Right renal pelvis (tissue), 4 donors: ENCODE measurements at places on chromosomes 2 and 18. TPM values are rescaled to one million over a fixed set of nuclear protein-coding genes. Genes with fewer than 3 reads are reported as not detected.
A peak's percentile ranks its signal among the peaks of the same experiment; 100 is the strongest.

The CCDC178 gene
- 1.9 TPM for polyA plus RNA-seq

- no peak for DNase-seq
These were observed 82.5 kb downstream of the ATL2 start for GRCh38 chr2:38294597-38294996.

The LYPD6B gene
- polyA plus RNA-seq = 27.1 TPM

GRCh38 chr2:8799004-8799403 is 38.4 kb downstream of the KIDINS220 start:
- no peak for DNase-seq

DNA sequence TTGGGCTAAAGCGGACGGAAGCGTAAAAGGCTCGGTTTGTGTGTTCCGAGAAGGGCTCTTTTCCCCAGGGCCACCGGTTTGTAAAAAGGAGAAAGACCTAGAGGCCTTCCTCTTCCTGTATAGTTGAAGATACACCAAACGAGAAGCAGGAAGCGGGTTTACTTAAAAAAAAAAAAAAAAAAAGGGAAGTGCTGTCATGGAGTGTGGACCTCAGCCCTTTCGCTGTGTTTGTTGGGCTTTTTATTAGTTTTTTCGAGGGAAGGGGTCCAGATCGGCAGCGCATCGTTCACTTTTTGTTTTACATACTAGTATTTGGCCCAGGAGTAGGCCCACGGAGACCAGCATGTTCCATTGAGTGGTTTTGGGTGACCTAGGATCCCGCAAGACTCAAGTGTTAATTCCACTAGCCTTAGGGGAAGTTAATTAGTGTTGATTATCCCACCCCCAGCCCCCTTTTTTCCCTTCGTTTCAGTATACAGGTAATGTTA is 676 bp downstream of the ACTR2 start:
- DNase-seq = peak; percentile 55

DNA sequence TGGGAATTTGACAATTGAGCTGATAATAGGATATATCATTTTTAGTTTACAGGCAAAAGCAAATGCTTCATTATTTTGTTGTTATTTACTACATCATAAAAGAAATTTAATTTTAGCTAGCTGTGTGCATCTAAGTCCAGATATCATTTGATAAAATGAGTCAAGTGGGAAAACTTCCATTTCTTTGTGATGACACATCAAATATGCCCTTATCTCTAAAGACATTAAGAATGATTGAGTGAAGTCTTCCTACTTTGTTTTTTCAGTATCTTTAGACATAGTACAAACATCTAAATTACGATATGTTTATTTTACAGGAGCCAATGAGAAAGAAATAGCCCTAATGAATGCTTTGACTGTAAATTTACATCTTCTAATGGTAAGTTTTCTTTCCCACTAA is 77.0 kb downstream of the KYNU start:
- no peak for DNase-seq

DNA sequence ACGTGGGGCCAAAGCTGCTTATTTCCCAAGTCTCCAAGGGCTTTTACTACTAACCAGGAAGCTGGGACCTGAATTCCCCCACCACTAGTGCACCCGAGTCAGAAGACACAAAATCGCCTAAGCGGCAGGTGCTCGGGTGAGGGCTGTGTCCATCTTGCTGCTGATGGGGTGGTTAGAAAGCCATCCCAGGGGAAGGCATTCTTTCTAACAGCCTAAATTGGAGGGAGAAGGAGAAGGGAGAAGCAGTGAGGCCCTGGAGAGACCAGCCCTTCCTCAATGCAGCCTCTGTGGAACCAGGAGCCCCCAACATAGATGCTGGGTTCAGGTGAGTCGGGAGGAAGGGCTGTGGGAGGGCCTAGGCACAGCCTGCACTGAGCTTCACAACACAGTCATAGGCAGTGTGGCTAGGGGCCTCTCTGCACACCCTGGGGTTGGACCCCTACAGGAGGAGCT is 1.9 kb upstream of the PROM2 start:
- DNase-seq = no peak

DNA sequence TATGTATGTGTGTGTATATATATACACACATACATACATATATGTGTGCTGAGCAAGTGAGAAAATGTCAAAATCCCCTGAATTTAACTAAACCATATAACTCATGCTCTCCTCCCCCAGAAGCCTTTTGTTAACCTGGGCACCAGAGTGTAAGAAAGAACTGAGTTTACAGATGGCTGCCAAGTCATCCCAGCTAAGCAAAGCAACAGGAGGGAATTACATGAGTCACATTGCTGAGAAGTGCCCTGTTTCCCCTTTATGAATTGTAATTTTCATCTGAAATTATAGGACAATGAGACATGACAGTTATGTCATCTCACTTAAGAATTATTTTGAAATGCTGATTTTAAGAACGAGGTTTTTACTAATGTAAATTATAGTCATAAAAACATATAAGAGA is 29.9 kb downstream of the SCN7A start:
- DNase-seq = no peak

DNA sequence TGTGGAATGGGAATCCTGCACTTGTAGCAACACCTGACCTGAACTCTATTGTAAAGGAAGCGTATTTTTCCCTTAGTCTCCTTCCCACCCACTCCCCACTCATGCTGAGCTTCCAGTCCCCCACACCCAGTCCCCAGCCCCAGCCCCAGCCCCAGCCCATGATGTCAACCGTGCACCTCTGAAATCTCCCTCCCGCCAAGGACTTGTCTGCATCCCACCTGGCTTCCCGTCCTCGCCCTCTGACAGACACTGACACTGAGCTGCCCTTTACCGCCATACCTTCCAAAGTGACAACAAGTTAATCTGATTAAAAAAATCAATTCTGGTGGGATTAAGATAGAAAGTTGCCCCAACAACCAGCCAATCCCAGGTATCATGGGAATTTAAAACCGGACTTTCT is 213.6 kb upstream of the CELF4 start:
- no peak for DNase-seq

The UGT1A3 gene
- not detected for polyA plus RNA-seq

DNA sequence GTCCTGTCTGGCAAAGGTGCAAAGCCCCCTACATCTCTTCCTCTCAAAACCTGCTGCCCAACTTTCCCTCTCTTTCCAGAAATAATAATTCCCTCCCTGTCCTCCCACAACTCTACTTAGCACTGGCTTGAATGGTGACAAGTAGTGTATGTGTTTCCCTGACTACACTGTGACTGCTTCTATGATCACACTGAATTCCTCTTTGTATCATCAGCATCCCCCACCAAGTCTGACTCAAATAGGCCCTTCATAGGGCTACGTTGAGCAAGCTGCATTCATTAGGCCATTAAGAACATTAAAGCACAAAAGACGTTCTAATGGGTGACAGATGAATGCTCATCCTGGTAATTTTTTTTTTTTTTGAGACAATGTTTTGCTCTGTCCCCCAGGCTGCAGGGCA is 13.7 kb upstream of the ST3GAL5 start:
- no peak for DNase-seq

The TMEM247 gene
- polyA plus RNA-seq = not detected

The ABCB11 gene
- polyA plus RNA-seq = 0.13 TPM

DNA sequence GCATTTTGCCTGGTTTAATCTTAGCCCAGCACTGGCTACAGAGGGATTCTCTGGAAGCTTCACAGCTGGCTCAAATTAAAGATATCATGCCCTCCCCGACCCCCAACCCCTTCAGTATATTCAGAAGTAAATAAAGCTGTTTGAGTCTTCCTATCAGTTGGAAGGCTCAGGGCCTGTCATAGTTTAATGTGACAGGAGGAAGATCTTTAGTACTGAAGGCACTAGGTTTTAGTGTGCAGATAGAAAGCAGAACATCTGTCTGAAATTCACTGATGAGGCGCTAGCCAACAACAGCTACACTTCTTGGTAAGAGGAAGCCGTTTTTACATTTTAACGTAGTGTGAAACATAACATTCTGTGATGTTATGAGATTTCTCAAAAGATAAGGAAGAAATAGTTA is 969.1 kb upstream of the CDH2 start:
- no peak for DNase-seq

GRCh38 chr2:132426656-132427055 is 10.1 kb downstream of the GPR39 start:
- no peak for DNase-seq

- no peak for DNase-seq
These were observed 470.1 kb downstream of the TMX3 start for GRCh38 chr18:68244786-68245185.

- no peak for DNase-seq
These were observed 109.7 kb downstream of the CD8B2 start for GRCh38 chr2:106596844-106597243.

The LHCGR gene
- 0.29 TPM for polyA plus RNA-seq

The ALPP gene
- polyA plus RNA-seq = not detected

DNA sequence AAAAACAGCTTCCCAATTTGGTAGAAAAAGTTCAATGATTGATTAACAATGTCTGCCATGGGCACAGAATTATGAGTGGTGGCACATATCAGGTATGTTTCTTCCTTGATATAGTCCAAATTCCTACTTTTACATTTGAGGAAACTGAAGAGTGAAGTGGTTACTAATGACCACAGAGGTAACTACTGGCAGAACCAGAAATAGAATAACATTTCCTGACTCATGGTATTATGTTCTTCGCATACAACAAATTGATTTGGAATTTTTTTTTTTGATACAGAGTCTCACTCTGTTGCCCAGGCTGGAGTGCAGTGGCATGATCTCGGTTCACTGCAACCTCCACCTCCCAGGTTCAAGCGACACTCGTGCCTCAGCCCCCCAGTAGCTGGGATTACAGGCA is 6.0 kb upstream of the NFE2L2 start:
- no peak for DNase-seq

GRCh38 chr2:46270384-46270783 is 26.8 kb upstream of the EPAS1 start:
- no peak for DNase-seq

- DNase-seq = no peak
These were observed 149.7 kb downstream of the HNMT start for GRCh38 chr2:138113871-138114525.

GRCh38 chr18:70148039-70148938 is 57.2 kb downstream of the RTTN start:
- DNase-seq = no peak

DNA sequence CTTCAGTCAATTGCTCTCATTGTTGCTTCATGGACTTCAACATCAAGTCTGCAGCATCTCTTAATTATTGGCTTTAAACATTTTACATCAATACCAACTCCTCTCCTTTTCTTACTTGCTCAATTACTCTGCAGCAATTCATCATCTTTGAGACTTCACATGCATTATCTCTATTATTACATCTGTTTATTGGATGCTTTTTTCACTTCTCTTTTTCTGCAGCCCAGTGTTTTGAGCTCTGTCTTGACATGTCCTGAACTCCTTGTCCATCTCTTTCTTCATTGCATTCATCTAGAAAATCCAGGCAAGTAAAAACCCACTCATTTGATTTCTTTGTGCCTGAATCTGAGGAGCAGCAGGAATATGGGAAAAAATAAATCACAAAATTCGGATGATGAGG is 647.9 kb downstream of the PLCL1 start:
- no peak for DNase-seq

DNA sequence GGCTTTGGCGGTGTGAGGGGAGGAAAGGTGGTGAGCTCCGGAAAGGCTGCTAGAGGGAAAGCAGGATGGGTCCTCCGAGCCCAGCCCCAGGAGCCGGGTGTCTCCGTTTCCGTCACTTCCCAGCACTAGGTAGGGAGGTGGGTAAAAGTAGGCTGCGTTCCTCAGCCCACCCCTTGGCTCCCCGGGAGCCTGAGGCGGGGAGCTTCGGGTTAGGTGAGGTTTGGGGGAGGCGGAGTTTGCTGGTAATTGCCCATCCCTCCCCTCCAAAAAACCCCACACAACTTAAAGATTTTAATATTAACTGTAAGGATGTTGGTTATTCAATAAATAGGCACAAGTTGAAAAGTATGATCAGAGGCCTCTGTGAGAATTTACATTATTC is 552 bp upstream of the ATF2 start:
- no peak for DNase-seq

The HRH4 gene
- polyA plus RNA-seq = 0.09 TPM

DNA sequence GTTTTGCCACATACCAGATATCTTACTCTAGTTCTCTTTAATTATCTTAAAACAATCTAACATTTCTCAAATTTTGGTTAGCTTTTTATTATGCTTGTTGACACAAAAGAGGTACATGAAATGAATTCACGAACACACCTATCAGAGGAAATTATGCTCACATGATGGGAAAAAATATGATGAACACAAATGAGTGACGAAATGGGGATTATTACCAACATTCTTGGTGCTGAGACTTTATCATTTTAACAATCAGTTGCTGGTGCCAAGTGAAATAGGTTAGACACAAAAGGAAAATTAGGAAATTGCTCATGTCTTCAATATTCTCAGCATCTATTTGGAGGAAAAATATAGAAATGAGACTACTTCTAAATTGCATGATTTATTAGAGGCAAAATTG is 944.7 kb upstream of the NRXN1 start:
- DNase-seq = no peak

The RALB gene
- 95.8 TPM for polyA plus RNA-seq

DNA sequence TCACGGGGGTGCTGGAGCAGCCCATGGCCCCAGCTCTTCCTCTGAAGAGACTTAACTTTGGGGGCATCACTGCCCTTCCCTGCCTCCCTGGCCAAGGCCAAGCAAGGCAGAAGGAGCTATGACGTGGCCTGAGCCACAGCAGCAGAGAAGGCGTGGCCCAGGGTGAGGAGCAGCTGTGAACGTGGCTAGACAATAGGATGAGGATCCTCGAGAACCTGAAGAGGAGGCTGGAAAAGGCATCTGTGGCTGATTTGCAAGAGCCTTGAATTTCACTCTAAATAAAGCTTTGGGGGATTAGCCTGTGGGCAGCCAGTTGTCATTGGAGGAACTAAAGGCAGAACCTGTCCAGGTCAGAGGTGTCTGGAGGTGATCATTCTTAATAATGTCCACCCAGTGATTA is 652.9 kb upstream of the ID2 start:
- no peak for DNase-seq

DNA sequence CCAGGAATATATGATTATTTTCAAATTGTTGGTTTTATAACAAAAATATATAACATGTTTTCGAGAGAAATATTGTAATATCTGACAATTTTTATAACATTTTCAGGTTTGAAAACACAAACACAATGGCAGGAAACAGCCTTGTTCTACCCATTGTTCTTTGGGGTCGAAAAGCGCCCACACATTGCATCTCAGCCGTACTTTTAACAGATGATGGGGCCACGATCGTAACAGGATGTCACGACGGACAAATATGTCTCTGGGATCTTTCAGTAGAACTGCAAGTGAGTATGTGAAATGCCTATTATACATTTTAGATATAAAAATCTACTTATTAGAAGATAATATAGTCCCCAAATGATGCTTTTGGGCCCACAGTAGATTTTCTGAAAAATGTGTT is 21.2 kb downstream of the WDR7 start:
- no peak for DNase-seq

The ATP8B1 gene
- 34.5 TPM for polyA plus RNA-seq

- DNase-seq = no peak
These were observed 198.0 kb downstream of the CDH20 start for GRCh38 chr18:61531182-61531581.

DNA sequence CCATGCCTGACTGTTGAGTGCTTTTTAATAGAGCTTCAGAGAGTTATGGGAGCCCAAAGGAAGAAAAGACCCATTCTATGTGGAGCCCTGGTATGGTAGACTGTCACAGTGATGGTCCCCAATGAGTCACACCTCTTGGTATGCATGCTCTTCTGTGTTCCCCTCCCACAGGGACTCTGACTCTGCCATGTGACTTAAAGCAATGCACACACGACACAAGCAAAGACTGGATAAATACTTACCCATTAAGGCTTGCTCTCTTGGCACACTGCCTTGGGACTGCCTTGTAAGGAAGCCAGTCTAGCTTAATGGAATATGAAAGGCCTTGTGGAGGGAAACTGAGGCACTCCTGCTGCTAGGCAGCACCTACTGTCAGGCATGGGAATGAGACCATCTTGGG is 16.7 kb upstream of the DTNB start:
- no peak for DNase-seq

The BMPR2 gene
- 64.6 TPM for polyA plus RNA-seq

The ALK gene
- polyA plus RNA-seq = 0.32 TPM
